ENCODE measurements at places on chromosomes 3 and 15. TPM values are rescaled to one million over a fixed set of nuclear protein-coding genes. Genes with fewer than 3 reads are reported as not detected.

SPTBN5 gene
- total RNA-seq, result 16.5 TPM

- no peak for DNase-seq
These were observed 113.1 kb upstream of the NECTIN3 start for GRCh38 chr3:110958313-110959147.

UBAP1L gene
- total RNA-seq, result 16.7 TPM

ADAMTSL3 gene
- 19.7 TPM for total RNA-seq

DNA sequence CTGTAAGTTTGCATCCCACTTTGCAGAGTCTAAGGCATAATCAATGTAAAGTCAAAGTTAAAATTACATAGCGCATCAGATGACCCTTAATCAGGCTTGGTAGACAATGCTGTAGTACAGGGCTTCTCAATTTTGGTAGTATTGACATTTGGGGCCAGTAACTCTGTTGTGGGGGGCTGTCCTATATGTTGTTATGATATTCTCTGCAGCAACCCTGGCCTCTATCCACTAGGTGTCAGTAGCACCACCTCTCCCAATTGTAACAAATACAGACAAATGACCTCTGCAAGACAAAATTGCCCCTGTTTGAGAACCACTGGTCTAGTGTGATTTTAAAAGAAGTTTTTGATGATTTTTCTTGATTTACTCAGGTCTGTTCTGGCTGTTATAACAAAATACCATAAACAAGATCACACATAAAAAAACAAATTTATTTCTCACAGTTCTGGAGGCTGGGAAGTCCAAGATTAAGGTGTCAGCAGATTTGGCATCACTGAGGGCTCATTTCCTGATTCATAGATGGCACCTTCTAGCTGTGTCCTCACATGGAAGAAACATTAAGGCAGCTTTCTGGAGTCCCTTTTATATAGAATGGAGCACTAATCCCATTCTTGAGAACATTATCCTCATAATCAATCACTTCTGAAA lies 37.6 kb upstream of the SLC9A9 start:
- DNase-seq, result no peak

- peak; percentile 42 for DNase-seq
These were observed 41.9 kb downstream of the SMAD6 start for GRCh38 chr15:66743703-66744536.

DNA sequence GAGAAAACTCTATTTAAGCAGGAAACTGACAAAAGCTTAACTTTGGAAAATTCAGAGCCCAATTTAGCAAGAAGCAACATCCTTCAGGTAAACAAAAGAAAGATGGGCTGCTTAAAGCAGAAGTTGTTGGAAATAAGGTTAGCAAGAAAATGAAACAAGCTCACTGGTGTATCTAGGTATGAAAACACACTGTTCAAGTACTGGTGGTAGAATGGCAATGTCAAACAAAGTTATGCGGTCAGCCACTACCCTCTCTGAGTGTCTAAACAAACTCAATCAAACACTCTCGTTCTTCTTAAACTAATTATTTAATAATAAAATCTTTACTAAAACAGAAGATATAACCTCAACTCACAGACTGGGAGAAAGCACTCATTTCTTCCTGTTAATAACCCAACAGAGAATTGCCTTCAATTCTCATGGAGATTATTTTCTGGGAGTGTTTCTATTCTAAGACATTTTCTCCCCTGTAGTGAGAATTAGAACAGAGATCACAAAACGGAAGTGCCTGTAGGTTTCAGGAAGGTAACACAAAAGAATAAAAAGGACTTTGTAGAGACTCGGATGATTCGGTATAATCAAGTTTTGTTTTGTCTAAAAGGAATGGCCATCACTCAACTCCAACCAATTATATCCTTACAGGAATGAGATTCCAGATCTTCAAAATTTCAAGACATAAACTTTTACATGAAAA lies 28.9 kb downstream of the PRICKLE2 start:
- no peak for DNase-seq

DNA sequence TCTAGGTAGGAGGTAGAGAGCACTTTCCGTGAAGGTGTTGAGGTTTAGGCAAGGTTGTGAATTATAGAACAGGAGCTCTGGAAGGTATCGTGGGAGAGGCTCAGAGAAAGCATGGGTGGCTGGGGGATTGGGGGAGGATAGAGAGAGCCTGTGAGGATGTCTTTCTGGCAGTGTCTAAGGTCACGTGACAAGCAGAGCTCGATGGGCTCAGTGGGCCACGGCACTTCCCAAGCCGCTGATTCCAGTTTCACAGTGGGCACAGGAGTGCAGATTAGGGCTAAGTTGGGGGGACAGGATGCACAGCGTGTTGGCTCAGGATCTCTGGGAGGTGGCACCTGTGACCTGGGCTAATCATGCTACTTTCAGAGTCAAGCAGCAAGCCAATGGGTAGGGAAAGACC lies 52.0 kb downstream of the CEMIP start:
- DNase-seq, result no peak

- no peak for DNase-seq
These were observed 265.0 kb downstream of the TAFA4 start for GRCh38 chr3:68667346-68667745.

DNA sequence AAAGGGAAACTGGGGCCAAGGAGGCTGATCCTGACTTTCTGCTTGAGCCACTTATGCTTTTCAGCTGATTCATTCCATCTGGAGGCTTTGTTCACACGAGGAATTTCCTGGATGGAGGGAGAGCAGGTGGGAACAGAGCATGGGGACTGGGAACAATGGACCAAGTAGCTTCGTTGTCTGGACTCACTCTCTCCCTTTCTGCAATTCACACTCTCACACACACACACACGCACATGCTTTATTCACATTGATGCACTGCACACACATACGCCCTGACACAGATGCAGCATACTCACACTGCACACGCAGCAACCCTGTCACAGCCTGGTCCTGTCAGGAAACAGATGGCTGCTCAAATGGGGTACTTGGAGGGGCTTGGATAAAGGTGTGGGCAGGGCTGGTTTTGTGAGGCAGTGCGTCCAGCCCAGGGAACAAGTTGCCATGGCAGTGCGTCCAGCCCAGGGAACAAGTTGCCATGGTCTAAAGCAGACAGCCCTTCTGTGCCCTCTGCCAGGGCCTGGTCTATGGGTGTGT lies 19.8 kb upstream of the CHCHD6 start:
- DNase-seq, result no peak

GRCh38 chr3:59885101-59885500 lies 835.3 kb upstream of the CFAP20DC start:
- DNase-seq, result peak; percentile 24

GRCh38 chr3:12798559-12799179 lies 2.2 kb downstream of the CAND2 start:
- no peak for DNase-seq

CIDEC gene
- total RNA-seq, result 380 TPM

- no peak for DNase-seq
These were observed 29.6 kb upstream of the CHST2 start for GRCh38 chr3:143089965-143090364.

DNA sequence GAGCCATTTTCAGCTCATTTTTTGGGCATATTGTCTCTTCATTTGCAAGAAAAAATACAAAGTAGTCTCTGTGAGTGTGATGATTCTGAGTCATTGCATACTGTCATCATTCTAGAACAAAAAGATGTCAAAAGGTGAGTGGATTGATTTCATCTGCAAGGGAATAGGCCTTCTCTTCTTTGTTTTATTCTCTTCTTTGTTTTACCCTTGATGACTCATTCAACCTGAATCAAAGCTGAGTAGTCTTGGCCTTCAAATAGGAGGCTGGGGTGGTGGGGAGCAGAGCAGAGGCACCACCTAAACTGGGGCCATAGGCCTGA lies 25.4 kb downstream of the CYP19A1 start:
- no peak for DNase-seq

GRCh38 chr3:120113128-120114116 lies 19.2 kb upstream of the GSK3B start:
- no peak for DNase-seq

GRCh38 chr3:129829640-129830039 lies 63.9 kb downstream of the TMCC1 start:
- DNase-seq, result peak; percentile 45

- no peak for DNase-seq
These were observed 5.3 kb downstream of the DLL4 start for GRCh38 chr15:40934457-40934856.

DNA sequence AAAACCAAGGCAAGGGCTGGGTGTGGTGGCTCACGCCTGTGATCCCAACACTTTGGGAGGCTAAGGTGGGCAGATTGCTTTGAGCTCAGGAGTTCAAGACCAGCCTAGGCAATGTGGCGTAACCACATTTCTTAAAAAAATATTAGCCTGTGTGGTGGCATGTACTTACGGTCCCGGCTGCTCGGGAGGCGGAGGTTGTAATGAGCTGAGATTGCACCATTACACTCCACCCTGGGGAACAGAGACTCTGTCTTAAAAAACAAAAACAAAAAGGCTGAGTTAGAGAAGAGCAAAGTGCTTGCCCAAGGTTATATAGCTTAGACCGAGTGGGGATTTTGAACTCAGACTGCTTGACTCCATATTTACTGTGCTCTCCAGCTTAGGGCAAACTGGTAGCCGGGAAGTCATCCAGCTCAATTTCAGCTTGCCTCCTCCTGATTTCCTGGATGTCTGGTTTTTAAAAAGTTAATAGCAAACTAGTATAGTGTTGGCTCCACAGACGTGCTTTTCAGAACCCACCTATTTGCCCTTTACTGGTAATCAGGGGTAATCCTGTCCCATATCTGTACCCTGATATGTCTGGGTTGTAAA lies 138.9 kb downstream of the CACNA1D start:
- DNase-seq, result no peak

DNA sequence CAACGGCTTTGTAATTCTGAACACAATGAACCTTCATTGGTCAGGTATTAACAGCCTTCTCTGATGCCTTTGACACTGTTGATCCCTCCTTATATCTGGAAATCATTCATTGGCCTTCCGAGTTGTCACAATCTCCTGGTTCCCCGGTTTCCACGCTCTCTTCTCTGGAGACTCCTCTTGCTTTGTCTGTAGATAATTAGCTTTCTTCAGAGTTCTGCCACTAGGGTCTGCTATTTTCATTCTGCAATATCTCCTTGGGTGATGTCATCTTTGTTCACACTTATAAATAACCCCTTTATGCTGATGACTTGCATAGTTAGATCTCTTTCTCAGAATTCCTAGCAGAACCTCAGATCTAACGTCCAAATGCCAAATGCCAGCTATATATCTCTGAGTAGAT lies 583.8 kb upstream of the ZNF717 start:
- DNase-seq, result no peak

GRCh38 chr15:40793216-40793989 lies 13.5 kb upstream of the ZFYVE19 start:
- DNase-seq, result no peak

GOLGA8R gene
- total RNA-seq, result 11.4 TPM

- no peak for DNase-seq
These were observed 27.8 kb downstream of the IQCF6 start for GRCh38 chr3:51751287-51751686.

- DNase-seq, result no peak
These were observed 73.8 kb downstream of the ABTB1 start for GRCh38 chr3:127746400-127747057.

DNA sequence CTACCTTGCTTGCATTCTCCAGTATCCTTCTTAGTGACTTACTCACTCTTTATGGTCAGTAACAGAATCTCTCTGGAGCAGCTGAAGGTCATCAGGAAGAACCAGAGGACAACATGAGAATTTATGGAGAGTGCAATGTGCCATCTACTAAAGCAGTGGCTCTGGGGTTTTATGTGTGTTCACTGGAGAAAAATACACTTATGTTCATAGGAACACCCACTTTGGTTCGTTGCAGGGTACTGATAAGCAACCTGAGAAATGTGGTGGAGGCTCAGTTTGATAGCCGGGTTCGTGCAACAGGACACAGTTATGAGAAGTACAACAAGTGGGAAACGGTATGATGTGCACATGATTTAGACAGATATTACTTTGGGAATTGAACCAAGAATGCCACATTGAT lies 12.8 kb downstream of the CPB1 start:
- no peak for DNase-seq

DNA sequence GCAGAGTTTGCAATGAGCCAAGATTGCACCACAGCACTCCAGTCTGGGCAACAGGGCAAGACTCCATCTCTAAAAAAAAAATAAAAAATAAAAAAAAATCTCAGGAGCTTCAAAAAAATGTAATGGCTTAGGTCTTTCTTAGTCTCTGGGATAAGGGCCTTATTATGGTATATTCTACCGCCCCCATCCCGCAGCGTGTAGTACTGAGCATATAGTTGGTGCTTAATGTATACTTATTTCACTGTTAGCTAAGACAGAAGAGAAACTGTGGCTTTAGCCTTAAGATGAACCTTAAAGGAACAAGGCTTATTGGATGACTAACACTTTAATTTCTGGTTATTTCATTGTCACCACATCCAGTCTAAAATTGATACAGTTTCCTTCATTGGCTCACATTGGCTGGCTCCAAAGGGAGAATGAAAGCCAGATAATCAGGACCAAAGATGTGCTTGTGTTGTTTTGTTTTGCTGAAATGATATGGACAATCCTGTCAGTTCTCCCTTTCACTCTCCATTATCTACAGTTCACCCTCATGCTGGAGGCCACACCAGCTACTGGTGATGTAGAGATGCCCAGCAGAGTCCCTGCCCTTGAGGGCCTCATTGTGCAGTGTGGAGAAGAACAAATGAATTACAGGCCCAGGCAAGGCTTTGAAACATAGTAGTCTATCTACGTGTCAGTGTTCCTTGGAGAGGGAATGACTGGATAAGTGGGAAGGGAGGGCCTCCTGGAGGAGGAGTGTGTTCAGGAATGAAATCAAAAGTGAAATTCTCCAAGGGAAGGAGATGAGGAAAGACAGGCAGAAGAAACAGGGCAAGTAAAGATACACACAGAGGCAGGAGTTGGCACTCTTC lies 17.4 kb upstream of the RAF1 start:
- DNase-seq, result no peak

All from tibial nerve (tissue), 4 donors.